ENCODE measurements at places on chromosomes 4 and X. TPM values are rescaled to one million over a fixed set of nuclear protein-coding genes. Genes with fewer than 3 reads are reported as not detected.

The GRIA2 gene
- not detected for total RNA-seq

The KIT gene
- 2.3 TPM for total RNA-seq

The RTL9 gene
- 0.63 TPM for total RNA-seq

The UGT2B11 gene
- not detected for total RNA-seq

GRCh38 chrX:152138388-152138784 is at the start of gene MAGEA10:
MAGEA10 (minus strand) TSS chrX:152138577; CDS start chrX:152135620, 2,957 bp downstream.
- no peak for DNase-seq

DNA sequence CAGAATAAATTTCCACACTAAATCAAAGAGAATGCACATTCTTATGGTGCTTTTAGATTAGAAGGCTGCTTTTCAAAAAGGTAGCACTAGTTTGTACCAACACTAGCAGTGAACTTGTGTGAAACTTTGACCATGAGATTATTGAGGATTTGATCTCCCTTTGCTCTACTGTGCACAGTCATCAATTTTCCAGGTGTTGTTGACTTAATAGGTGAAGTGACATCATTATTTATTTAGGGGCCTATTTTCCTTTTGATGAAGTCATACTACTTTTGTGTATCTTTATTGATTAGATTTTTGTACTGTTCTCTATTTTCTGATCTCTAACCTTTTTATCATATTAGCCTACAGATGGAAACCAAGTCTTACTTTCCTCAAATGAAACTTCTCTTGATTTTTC is 507.9 kb upstream of the LCORL start:
- no peak for DNase-seq

The EGFL6 gene
- total RNA-seq = not detected

The RIPPLY1 gene
- total RNA-seq = not detected

- DNase-seq = no peak
These were observed 5.5 kb downstream of the CAMK2D start for GRCh38 chr4:113756005-113756410.

The RNF128 gene
- 0.74 TPM for total RNA-seq

The ALB gene
- 2.2 TPM for total RNA-seq

- no peak for DNase-seq
These were observed 224.9 kb upstream of the PCDH7 start for GRCh38 chr4:30495251-30495650.

The KIF4A gene
- 0.29 TPM for total RNA-seq

The CXCL13 gene
- total RNA-seq = not detected

GRCh38 chr4:7126981-7127380 is 59.1 kb upstream of the GRPEL1 start:
- no peak for DNase-seq

- no peak for DNase-seq
These were observed at the start of gene MAGEB6B for GRCh38 chrX:26160301-26160700. MAGEB6B (plus strand) TSS chrX:26160601; CDS start chrX:26160601, 0 bp downstream.

DNA sequence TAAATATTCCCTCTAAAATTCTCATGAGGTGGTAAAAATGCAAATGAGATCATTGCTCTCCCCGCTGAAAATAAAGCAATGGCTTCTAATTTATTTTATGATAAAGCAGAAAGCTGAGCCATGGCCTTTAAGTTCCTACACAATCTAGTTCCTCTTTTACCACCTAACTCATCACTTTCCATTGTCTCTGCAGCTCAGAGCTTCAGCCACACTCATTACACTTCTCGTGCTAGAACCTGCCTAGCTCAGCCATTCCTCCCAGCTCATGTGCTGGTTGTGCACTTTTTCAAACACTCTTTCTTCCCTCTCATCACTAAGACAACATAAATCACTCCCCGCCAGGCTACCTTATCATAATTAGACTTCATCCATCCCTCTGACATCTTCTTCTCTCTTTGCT is 1112.1 kb upstream of the PRKX start:
- DNase-seq = peak; percentile 18

GRCh38 chrX:123964156-123964834 is 2.8 kb downstream of the STAG2 start:
- no peak for DNase-seq

DNA sequence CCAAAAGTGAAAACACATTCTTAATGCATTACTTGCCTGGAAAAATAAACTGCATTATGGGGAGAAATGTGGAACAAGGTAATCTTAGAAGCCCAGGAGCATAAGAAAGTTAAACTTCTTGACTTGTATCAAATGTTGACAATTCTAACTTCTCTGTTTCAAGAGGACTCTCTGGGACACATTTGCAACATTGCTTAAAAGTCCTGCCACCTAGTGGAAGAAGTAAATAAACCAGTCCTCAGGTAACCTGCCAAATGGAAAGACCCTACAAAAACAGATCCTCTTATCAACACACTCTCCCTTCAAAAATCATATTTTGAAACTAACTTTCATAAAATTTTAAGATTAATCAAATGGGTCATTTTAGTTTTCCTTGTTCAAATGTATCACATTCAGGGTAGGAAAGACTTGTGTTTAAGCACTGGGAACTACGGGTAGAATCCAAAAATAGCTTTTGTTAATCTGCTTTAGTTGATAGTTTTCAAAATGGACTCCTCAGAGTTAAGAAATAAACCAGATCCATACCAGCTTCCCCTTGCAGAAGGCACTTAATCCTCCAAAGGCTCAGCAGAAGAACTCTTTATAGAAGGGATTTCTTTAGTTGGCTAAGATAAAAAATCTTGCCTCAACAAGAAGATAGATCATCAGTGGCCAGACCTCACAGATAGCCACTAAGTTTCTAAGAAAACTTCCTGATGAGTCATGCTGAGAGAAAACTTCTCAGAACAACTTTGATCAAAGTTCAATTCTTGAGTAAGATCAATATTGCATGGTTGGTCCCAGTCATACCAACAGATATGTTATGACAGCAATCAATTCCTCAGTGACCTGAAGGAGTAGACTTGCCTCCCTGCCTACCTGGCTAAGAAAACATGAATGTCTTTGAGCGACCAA is 141.7 kb downstream of the HHIP start:
- DNase-seq = no peak

DNA sequence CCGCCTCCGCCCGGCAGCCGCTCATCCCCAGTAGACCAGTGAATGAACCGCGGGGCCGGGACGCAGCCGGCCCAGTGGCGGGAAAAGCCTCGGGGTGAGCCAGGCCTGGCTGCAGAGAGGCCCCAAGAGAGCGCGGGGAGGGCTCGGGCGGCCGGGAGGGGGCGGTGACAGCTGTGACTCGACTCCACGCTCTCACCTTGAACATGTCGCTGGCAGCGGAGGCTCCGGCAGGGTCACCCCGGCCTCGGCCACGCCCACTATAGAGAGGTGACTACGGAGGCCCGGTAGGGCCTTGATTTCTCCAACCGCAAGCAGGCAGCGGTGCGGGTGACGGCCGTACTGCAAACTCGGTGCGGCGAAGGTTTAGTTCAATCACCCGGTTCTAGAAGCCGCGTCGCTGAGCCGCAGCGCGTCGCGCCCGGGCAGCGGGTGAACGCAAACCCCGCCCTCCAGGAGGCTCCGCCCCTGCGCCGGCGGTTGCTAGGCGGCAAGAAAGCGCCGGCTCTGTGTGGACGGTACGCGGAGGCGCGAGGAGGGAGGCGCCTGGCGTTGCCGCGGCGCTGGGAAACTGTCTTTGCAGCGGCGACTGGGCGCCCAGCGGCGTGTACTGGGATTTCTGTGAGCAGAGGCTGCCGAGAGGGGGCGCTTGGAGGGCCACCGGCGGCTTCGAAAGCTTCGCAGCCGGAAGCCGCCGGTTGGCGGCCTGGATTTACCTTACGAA is at the start of the genes APOO and CXorf58:
Gene APOO, minus strand, starts transcription at position 441 of the 721 bp plus-strand sequence. Its CDS starts 236 bp downstream, at position 205.
Gene CXorf58, plus strand, starts transcription at position 509 of the 721 bp plus-strand sequence. CDS start 2,297 bp downstream, outside the sequence.
- DNase-seq = peak; percentile 92

DNA sequence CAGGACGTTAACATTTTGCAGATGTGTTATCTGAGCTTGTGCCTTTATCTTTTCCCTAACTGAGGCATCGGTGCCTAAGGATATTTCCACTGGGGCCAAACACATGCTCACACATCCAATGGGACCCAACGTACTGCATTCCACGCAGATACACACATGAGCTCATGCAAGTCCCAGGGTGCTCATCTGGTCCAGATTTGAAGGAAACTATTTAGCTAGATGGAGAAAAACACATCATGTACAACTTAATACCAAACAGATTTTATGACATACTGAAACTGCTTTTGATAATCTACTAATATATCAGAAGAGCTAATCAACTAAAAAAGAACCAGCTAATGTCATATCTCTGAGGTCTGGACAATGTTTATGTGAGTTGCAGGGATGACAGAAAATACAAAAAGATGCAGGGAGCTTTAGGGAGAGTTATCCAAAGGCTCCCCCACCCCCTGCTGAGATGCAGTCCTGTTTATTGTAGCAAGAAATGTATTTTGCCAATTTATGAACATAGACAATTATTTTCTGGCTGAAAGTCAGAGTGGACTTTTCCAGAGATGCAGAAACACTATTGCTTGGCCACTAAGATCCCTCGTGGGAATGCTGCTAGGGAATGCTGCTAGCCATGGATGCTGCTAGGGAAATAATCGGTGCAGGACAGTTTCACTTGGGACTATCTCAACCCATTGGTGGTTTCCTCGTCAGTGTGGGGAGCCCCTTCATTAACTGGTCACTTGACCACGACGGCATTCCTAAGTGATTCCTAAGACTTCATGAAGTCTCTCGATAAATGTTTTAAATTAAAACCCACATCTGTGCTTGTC is 172.8 kb downstream of the SMIM20 start:
- DNase-seq = no peak

- no peak for DNase-seq
These were observed 94.3 kb upstream of the FAM47B start for GRCh38 chrX:34848281-34848680.

- no peak for DNase-seq
These were observed 34.1 kb upstream of the GAB1 start for GRCh38 chr4:143302536-143302935.

DNA sequence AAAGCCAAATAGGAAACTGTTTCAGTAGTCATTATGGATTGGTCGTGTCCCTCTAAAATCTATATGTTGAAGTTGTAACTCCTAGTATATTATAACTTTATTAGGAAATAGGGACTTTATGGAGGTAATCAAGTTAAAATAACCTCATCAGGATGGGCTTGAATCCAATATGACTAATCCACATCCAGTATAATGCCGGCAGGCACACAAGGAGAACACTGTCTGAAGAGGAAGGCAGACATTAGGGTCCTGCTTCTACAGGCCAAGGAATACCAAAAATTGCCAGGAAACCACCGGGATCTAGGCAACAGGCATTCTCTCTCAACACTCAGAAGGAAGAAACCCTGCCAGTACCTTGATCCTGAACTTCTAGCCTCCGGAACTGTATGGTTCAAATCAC is 130.3 kb downstream of the ATP10D start:
- DNase-seq = no peak

DNA sequence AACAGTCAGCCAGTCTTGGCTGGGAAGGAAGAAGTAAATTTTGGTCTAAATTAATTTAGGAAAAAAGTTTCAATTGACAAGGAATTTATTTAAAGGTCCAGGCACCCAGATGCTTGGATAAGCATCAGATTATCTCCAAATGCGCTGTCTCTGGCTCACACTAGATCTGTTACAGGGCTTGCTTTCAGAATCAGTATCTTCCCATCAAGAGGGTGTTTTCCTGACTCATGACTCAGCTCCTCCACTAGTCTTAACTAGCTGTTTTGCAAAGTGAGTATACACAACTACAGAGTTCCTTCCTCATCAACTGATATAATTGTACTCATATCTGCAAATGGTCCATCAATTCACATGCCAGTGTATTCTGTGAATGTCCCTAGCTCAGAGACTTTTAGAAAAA is 482.1 kb upstream of the CPEB2 start:
- DNase-seq = no peak

Data from left cardiac atrium (tissue), 4 donors.